Activated CD4-positive, alpha-beta T cell treated with anti-CD3 and anti-CD28 coated beads for 36 hours (primary cell): ENCODE measurements at places on chromosomes 6 and 20.
A peak's percentile ranks its signal among the peaks of the same experiment; 100 is the strongest.

DNA sequence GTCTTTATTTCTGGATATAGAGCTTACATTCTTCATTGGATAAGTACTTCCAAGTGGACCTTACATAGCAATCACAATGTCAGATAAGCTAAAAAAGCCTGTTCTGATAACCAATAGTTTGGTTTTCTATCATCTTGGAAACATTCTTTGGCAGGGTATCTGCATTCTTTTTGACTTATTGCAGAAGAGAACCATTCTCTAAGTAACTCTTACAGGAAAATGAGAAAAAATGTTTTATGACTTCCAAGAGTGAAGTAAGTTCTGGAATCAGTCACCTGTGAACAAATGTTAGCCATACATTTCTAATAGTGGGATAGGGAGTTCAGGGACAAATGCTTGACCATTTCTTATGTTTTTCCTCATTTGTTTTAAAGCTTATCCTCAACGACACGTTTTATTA lies 564.0 kb downstream of the CD109 start:
- no peaks in the 10 kb centered on the region for H3K4me1 ChIP-seq
- DNase-seq, result no peak
- H3K27me3 ChIP-seq, result no peaks in the 10 kb centered on the region
- H3K36me3 ChIP-seq, result no peaks in the 10 kb centered on the region
- H3K4me3 ChIP-seq, result no peak overlapping the region
- H3K27ac ChIP-seq, result no peak overlapping the region

DNA sequence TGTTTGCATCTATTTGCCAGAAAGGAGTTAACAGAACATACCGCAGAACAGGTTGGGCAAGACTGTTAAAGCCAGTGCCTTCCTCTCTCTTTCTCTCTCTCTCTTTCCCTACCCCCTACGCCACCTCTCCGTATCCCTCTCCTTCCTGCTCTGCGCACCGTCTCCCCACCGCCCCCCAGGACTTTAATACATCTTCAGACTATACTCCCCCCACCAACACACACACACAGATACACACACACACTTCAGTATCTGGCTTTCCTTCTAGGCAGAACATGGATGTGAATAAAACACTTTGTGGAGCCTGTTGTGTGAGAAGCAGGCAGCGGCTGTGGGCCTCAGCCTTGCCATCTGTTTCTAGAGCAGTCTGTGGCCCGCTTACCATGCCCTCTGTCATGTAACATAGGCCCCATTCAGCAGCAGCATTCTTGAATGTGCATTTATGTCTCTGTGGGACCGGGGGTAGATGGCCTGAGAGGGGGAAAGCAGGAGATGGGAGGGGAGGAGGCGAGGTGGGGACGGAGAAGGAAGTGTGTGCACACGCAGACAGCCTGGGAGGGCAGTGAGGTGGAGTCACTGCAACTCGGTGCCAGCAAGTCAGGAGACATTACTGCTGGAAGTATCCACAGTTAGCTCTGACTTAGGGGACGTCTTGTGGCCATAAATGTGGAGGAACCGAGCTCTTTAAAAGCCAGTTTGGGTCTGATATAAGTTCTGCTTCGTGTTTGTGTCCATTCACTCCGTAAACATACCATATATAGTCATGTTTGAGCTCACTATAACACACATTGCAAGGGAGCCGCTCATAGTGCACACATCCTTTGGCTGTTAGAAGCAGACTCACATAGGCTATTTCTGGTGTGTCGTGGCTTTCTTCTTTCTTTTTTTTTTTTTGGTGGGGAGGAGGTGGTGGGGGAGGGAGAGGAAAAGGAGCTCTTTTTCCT lies 38.4 kb downstream of the RREB1 start:
- H3K36me3 ChIP-seq, result no peaks in the 10 kb centered on the region
- peak; percentile 50 for DNase-seq
- H3K4me3 ChIP-seq, result peak overlapping the region; percentile 61
- H3K4me1 ChIP-seq, result peaks cover 81% of the 10 kb centered on the region
- H3K27ac ChIP-seq, result peak overlapping the region; percentile 84

DNA sequence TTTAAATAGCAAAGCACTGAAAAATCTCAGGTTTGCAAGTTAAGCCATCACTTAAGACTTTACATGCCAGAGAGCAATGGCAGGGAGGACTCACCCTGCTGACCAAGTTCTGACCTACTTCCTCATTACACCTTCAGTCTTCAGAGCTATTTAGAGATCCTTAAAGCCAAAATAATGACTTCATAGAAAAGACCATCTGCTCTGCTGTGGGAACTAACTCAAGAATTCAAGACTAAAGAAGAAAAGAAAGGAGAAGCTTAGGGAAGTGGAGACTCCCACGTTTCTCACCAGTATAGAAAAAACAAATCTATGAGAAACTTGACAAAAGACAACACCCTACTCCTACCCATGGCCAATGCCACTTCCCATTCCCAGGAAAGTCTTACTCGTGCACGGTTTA lies 28.6 kb downstream of the XPO5 start:
- no peak overlapping the region for H3K4me3 ChIP-seq
- no peaks in the 10 kb centered on the region for H3K4me1 ChIP-seq
- no peak overlapping the region for H3K27ac ChIP-seq
- peaks cover 60% of the 10 kb centered on the region for H3K36me3 ChIP-seq
- DNase-seq, result no peak

DNA sequence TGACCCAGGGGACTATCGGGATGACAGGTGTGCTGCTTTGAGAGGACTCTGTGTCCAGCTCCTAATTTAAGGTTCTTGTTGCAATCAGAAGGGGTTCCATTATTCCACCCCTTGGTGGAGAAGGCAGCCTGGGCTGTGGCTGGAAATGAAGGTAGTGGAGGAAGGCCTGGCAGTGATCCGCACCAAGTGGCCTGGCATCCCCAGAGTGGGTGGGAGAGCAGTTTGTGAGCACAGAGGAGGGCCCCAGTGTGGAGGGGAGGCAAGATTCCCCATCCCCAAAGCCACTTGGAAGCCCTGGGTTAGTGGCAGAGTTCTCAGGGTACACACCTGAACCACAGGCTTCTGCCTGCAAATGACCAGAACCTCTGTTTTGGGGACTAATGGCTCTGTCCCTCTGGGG lies 2.3 kb downstream of the TGM3 start:
- peaks cover 6% of the 10 kb centered on the region for H3K27me3 ChIP-seq
- H3K36me3 ChIP-seq, result no peaks in the 10 kb centered on the region
- no peak for DNase-seq

- no peak overlapping the region for H3K4me3 ChIP-seq
- no peaks in the 10 kb centered on the region for H3K36me3 ChIP-seq
- no peak for DNase-seq
- peaks cover 25% of the 10 kb centered on the region for H3K4me1 ChIP-seq
- no peak overlapping the region for H3K27ac ChIP-seq
- H3K27me3 ChIP-seq, result peaks cover 11% of the 10 kb centered on the region
Observed at GRCh38 chr20:16712511-16712947, 17.3 kb upstream of the SNRPB2 start.

- no peak overlapping the region for H3K4me3 ChIP-seq
- H3K27me3 ChIP-seq, result peaks cover 13% of the 10 kb centered on the region
- H3K36me3 ChIP-seq, result no peaks in the 10 kb centered on the region
- no peak overlapping the region for H3K27ac ChIP-seq
Observed at GRCh38 chr6:96844530-96844929, 7.3 kb upstream of the GPR63 start.
